ENCODE measurements at places on chromosomes 2 and 18. TPM values are rescaled to one million over a fixed set of nuclear protein-coding genes. Genes with fewer than 3 reads are reported as not detected.

AKAIN1 gene
- not detected for total RNA-seq

DNA sequence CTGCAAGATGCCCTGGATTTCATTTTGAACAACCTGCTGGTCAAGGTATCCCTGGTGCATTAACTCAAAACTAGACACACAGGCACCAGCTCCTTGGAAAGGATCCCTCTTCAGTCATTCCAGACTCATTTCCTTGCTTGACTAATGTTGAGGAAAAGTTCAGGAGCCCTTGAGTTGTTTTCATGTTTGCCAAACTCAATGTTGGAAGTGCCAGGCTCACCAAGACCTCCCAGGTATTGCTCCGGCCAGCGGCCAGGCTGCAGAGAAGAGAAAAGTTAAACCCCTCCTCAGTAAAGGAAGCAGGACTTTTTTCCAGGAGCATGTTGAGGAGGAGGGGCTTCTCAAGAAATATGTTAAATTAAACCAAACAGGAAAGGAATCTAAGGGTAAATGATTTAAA lies 42.7 kb downstream of the TGIF1 start:
- no peaks in the 10 kb centered on the region for H3K36me3 ChIP-seq
- no peak overlapping the region for H3K27ac ChIP-seq
- no peak for DNase-seq
- no peaks in the 10 kb centered on the region for H3K27me3 ChIP-seq
- H3K4me1 ChIP-seq: no peaks in the 10 kb centered on the region
- no peak overlapping the region for H3K4me3 ChIP-seq

SP100 gene
- 76.4 TPM for total RNA-seq

- no peak overlapping the region for H3K4me3 ChIP-seq
- DNase-seq: no peak
- H3K4me1 ChIP-seq: peaks cover 11% of the 10 kb centered on the region
- no peaks in the 10 kb centered on the region for H3K27me3 ChIP-seq
- H3K27ac ChIP-seq: no peak overlapping the region
Observed at GRCh38 chr18:23593720-23594119, 7.4 kb upstream of the NPC1 start.

DNA sequence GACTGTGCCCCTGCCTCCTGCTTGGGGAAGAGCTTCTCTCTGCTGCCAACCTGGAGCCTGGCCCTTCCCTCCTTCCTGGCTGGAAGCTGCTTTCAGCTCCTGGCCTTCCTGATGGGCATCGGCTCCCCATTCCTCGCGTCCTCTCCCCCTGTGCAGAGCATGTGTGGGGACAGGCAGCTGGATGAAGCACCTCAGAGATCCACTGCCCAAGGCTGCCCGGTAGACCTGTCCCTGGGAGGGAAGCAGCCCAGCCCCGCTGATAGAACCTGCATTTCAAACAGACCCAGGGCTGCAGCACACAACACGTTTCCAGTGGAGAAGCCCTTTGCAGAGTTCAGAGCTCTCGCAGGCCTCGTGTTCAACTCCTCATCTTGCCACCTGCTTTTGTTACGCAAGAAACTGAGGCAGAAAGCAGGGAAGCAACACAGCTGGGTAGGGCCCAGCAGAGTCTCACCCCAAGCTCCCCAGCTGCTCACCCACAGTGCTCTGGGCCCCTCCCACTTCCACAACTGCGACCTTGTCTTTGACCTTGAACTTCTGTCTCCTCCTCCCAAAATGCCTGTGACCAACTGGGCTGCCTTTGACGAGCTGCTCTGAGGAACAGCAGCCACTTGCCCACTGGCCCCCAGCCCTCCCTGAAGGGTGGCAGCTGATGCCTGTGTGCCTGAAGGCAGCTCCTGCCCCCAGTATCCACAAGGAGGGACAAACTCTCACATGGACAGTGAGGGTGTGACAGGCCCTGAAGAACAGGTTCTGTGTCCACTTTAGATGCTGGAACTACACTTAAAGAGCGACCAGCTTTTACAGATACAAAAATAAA lies 65.5 kb downstream of the PARD6G start:
- H3K36me3 ChIP-seq: no peaks in the 10 kb centered on the region
- H3K4me3 ChIP-seq: no peak overlapping the region
- no peak overlapping the region for H3K27ac ChIP-seq
- no peaks in the 10 kb centered on the region for H3K4me1 ChIP-seq
- H3K27me3 ChIP-seq: no peaks in the 10 kb centered on the region

GRCh38 chr2:222960126-222960525 lies 91.9 kb upstream of the KCNE4 start:
- no peaks in the 10 kb centered on the region for H3K36me3 ChIP-seq
- DNase-seq: no peak
- no peak overlapping the region for H3K4me3 ChIP-seq
- H3K27me3 ChIP-seq: no peaks in the 10 kb centered on the region
- H3K27ac ChIP-seq: no peak overlapping the region
- H3K4me1 ChIP-seq: no peaks in the 10 kb centered on the region

DSG1 gene
- total RNA-seq: 1.8 TPM

- H3K4me1 ChIP-seq: peaks cover 48% of the 10 kb centered on the region
- peaks cover 6% of the 10 kb centered on the region for H3K27me3 ChIP-seq
- H3K36me3 ChIP-seq: peaks cover 8% of the 10 kb centered on the region
Observed at GRCh38 chr2:47078541-47079482, 76.3 kb downstream of the STPG4 start.

GRCh38 chr2:125310657-125311364 lies 1285.7 kb downstream of the CNTNAP5 start:
- H3K4me3 ChIP-seq: no peak overlapping the region
- no peak overlapping the region for H3K27ac ChIP-seq
- no peaks in the 10 kb centered on the region for H3K27me3 ChIP-seq
- DNase-seq: no peak

UGT1A10 gene
- 32.7 TPM for total RNA-seq

GRCh38 chr18:35993013-35993412 lies 20.5 kb downstream of the RMP24 start:
- H3K27me3 ChIP-seq: no peaks in the 10 kb centered on the region
- H3K36me3 ChIP-seq: peaks cover 42% of the 10 kb centered on the region
- no peak overlapping the region for H3K4me3 ChIP-seq

GRCh38 chr2:176105730-176106580 lies 1.1 kb upstream of the HOXD11 start:
- H3K36me3 ChIP-seq: no peaks in the 10 kb centered on the region
- no peak overlapping the region for H3K27ac ChIP-seq
- H3K4me1 ChIP-seq: peaks cover 30% of the 10 kb centered on the region
- DNase-seq: no peak
- H3K27me3 ChIP-seq: peaks cover 100% of the 10 kb centered on the region

- no peak for DNase-seq
- H3K4me1 ChIP-seq: no peaks in the 10 kb centered on the region
- H3K27me3 ChIP-seq: no peaks in the 10 kb centered on the region
- H3K27ac ChIP-seq: no peak overlapping the region
- H3K36me3 ChIP-seq: no peaks in the 10 kb centered on the region
Observed at GRCh38 chr2:54757500-54757899, 34.0 kb downstream of the EML6 start.
